ENCODE measurements at places on chromosomes 12 and 14. TPM values are rescaled to one million over a fixed set of nuclear protein-coding genes. Genes with fewer than 3 reads are reported as not detected.

The CIROP gene
- 0.28 TPM for total RNA-seq

The B3GNT4 gene
- total RNA-seq: under 0.01 TPM

DNA sequence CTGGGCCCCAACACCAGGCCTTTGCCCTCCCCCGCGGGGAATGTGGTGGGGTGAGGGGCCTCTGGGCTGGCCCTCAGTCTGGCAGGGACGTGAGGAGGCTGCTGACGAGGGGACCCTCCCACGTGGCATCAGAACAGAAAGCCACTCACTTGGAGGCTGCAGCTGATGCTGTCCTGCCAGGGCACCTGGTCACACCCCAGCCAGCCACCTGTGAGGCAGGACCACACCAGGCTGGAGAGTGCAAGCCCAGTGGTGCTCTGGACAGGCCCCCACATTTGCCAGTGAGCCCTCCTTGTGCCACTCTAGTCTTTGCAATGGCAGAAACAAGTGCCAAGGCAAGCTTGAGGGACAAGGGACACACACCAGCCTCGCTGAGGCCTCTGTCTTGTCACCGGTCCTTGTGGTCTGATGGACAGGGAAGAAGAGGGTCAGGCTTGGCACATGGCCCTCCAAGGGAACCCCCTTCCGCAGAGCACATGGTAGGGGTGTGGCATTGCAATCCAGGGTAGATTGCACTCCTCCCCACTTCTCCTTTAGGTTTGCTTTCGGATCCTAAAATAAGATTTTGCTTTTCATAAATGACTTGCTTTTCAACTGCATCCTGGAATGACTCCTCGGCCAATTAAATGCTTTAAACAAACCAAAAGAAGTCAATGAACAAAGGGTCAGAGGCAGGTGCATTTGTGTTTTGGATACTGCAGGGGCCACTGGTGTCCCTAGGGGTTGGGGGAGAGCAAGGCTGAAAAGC is 53.7 kb downstream of the CCDC88C start:
- DNase-seq: no peak

- DNase-seq: no peak
Measured at GRCh38 chr12:15707516-15708199, 81.5 kb downstream of the EPS8 start.

DNA sequence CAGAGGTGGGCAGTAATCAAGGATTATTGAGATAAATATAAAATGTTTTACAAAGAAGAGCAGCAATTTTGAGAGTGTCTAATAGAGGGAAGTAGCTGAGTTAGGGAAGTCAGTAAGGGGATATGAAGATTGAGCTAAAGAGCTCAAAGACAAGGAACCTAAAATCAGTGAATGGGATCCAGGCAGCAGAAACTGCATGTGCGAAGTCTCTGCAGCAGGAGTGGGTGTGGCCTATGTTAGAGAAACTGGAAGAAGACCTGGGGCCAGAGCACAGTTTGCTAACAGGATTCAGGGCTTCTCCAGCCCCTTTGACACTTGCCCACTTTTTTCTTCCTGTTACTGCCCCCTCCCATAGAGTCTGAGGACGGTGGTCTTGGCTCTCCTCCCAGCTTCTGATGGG is 36.3 kb upstream of the PLXNC1 start:
- no peak for DNase-seq

Measured in IMR-90 (cell line).